ENCODE measurements at places on chromosomes 11 and 22. TPM values are rescaled to one million over a fixed set of nuclear protein-coding genes. Genes with fewer than 3 reads are reported as not detected.

GRCh38 chr22:39558254-39558727, 12.3 kb upstream of the CACNA1I start:
- H3K27me3 ChIP-seq: peaks cover 13% of the 10 kb centered on the region
- no peak overlapping the region for H3K27ac ChIP-seq
- no peaks in the 10 kb centered on the region for H3K36me3 ChIP-seq
- no peak for DNase-seq
- peaks cover 5% of the 10 kb centered on the region for H3K4me1 ChIP-seq

- DNase-seq: no peak
- H3K4me3 ChIP-seq: no peak overlapping the region
- H3K27me3 ChIP-seq: no peaks in the 10 kb centered on the region
- no peak overlapping the region for H3K27ac ChIP-seq
- H3K36me3 ChIP-seq: no peaks in the 10 kb centered on the region
- no peaks in the 10 kb centered on the region for H3K4me1 ChIP-seq
These were observed 25.5 kb downstream of the LRP4 start for GRCh38 chr11:46892838-46893237.

DNA sequence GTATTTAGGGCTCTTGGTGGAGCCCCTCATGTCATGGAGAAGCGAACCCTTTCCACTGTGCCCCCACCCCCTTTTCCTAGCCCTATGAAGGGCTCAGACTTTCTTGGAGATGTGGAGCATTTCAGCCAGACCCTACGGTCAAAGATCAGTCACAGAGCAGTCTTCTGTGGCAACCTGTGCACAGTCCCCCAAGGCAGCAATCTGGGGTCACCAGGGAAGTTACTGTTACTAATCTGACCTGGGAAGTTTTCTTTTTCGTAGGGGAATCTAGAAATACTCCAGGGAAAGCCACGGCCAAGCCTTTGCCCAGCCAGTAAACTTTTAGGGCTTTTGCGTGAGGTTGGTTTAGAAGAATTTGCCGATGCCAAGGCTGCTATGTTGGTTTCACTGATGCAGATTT, 50.6 kb downstream of the ZBTB16 start:
- peaks cover 6% of the 10 kb centered on the region for H3K27me3 ChIP-seq
- H3K4me3 ChIP-seq: no peak overlapping the region
- DNase-seq: no peak

Gene MUC6
- total RNA-seq: not detected

DNA sequence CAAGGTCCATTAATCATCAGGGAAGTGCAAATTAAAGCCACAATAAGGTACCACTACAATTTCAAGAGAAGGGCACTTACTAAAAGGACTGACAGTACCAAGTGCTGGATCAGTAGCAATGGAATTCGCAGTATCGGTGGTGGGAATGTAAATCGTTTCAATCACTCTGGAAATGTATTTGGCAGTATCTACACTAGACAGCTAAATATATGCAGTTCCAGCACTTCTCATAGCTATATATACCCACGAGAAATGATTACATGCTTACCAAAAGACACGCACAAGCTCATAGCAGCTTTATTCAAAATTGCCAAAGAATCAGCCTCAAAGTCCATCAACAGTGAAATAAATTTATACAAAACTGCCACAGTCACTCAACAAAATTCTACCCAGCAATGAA, 4.4 kb upstream of the ZNF280B start:
- no peaks in the 10 kb centered on the region for H3K27me3 ChIP-seq
- no peak for DNase-seq
- H3K4me3 ChIP-seq: no peak overlapping the region
- H3K4me1 ChIP-seq: peaks cover 3% of the 10 kb centered on the region
- no peak overlapping the region for H3K27ac ChIP-seq

- H3K4me1 ChIP-seq: no peaks in the 10 kb centered on the region
- H3K27ac ChIP-seq: no peak overlapping the region
- no peak overlapping the region for H3K4me3 ChIP-seq
- DNase-seq: no peak
These were observed 79.4 kb downstream of the RBMXL2 start for GRCh38 chr11:7167976-7168740.
